ENCODE measurements at places on chromosomes 2 and 18.
A peak's percentile ranks its signal among the peaks of the same experiment; 100 is the strongest.

DNA sequence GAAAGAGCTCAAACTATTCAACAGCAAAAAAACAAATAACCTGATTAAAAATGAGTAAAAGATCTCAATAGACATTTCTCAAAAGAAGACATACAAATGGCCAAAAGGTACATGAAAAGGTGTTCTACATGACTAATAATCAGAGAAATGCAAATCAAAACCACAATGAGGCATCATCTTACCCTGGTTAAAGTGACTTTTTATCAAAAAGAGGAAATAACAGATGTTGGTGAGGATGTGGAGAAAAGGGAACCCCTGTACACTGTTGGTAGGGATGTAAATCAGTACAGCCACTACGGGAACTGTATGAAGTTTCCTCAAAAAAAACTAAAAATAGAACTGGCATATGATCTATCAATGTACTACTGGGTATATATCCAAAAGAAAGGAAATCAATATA is 39.8 kb upstream of the TMEM163 start:
- DNase-seq: no peak

- peak; percentile 74 for DNase-seq
Observed at GRCh38 chr2:182587831-182588230, 128.2 kb upstream of the DNAJC10 start.

- DNase-seq: no peak
Observed at GRCh38 chr18:55012008-55012407, 52.7 kb upstream of the CCDC68 start.

GRCh38 chr18:3619746-3620145 is 169.8 kb downstream of the TGIF1 start:
- no peak for DNase-seq

- DNase-seq: peak; percentile 53
Observed at GRCh38 chr18:2083691-2084090, 487.6 kb downstream of the METTL4 start.

DNA sequence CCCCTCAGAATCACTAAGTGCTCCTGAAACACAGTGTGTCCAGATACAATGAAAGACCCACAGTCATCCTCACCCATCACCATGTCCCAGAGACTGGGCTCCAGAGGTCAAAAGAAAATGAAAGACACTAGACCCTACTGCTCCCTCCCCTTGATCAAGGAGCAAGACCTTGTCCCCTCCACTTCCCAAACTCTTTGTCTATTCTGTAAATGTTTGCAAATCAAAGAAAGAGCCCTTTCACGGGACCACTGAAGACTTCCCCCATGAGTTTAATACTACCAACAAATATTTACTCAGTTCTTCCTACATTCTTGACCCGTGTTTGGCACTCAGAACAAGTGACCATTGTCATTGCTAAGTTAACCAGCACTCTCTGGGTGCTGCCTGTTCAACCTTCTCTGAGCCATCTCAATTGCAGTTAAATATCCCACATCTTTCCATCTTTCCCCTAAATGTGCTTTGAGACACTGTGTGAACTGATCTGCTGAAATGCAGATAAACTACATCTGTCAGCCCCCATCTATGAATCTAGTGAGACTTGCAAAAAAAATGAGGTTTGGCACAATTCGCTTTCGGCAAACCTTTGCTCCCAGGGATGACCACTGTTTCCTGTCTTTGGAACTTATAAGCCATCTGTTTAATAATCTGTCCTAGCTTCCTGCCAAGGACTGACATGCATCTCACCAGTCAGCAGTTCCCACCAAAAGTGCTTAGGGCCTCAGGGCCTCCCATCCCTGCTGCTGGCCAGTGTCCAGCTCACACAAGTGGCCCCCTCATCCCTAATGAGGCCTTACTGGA is 170.3 kb downstream of the GFPT1 start:
- DNase-seq: peak; percentile 83

GRCh38 chr2:61328707-61329251 is 142.1 kb downstream of the USP34 start:
- DNase-seq: peak; percentile 60

DNA sequence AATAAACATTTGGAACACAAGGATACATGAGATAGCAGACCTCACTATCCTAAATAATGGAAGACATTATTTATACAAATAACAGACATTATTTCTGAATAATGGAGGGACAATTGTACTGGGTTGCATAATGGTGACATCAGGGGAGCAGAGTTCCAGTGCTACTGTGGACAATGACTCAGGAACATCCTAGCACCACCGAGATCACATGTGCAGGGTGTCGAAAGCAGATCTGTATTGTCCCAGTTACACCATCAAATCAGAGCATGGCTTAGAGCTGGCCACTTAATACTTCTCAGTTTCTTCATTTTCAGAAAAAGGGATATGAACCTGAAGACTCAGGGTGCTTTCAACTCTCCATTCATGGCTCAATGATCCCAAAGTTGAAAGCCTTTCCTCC is 249.1 kb upstream of the RBMS1 start:
- DNase-seq: no peak

DNA sequence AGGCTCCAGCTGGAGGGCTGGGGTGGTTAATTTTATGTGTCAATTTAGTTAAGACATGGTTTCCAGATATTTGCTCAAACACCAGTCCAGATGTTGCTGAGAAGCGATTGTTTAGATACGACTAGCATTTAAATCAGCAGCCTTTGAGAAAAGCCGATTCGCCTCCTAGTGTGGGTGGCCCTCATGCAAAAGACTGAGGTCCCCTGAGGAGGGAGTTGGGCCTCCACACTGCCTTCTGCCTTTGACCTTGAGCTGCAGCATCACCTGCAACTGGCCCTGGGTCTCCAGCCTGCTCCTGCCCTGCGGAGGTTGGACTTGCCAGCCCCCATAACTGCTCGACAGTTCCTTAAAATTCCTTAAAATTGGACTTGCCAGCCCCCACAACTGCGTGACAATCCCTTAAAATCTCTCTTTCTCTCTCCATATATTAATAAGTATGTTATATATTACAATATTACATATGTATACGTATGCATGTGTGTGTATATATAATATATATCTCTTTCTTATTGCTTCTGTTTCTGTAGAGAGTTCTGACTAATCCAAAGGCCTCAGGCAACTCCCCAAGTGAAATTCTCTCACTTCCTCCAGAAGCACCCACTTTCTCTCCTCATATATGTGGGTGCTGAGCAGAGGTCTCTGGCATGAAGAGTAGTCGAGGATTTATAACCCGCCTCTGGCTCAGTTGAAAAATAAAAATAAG is 14.4 kb downstream of the FBLN7 start:
- no peak for DNase-seq

DNA sequence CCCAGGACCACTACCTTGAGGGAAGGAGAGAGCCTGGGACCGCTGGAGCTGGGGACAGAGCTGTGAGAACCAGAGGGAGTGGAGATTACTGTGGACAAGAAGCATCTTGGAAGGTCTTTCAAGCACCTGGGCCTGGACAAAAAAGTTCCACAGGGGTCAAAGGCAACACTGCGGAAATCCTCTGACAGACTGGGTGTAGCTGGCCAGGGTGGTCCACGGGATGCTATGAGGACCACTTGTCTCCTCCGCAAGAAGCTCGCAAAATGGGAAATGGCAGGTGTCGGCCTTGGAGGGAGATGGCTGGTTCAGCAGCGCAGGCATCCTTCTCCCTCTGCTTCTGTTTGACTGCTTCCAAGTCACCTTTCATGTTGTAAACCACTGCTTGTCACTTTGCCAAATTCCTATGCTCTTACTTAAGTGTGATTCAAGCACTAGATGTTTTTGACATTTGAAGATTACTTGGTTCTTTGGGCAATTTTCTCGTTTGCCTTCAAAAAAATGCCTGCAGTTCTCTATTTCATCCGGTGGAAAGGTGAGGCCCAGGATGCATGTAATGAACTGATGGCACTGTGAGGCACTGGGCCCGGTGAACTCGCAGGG is 27.7 kb downstream of the KLHL29 start:
- peak; percentile 76 for DNase-seq

- DNase-seq: no peak
Observed at GRCh38 chr18:77815666-77816338, 566.2 kb downstream of the GALR1 start.

GRCh38 chr2:145591109-145591809 is 1071.3 kb upstream of the ZEB2 start:
- no peak for DNase-seq

- DNase-seq: peak; percentile 91
Observed at GRCh38 chr2:219406861-219407230, 11.3 kb upstream of the DES start.

GRCh38 chr2:218238887-218239286 is 21.9 kb downstream of the ARPC2 start:
- DNase-seq: no peak

DNA sequence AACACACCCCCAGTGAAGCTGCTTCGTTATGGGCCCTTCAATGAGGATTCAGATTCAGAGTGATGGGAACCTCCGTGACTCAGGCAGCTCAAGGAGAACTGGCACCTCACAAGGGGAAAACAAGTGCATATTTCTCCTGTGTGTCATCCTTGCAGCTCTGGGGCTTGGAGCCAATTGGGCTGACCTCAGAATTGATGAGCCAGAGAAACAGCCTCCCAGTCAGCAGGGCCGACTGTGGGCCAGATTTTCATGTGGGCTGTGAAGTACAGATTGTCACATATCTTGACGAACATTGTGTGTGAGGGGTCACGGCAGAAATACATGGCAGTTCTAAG is 189.6 kb upstream of the SP5 start:
- peak; percentile 97 for DNase-seq

GRCh38 chr18:12048827-12049175 is 44.8 kb upstream of the ANKRD62 start:
- DNase-seq: peak; percentile 75

DNA sequence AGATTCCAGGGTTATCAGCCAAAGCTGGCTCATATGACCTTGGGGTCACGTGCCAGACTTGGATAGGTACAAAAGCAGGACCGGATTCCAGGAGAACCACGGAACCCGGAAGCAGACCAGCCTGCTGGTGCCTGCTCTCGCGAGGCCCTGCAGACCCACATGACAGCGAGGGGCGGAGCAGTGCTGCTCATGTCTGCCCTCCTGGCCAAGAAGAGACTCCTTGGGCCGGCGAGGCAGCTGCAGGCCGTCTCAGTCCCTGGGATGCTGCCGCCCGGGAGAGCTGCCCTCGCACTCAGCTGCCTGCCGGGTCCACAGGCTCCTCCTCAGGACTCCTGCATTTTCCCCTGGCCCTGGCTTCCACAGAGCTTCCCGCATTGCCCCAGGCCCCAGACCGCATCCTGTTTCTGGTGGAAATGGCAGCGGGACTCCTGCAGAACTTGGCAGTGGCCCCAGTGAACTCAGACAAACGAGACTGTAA is 739.5 kb downstream of the SOCS6 start:
- peak; percentile 46 for DNase-seq

DNA sequence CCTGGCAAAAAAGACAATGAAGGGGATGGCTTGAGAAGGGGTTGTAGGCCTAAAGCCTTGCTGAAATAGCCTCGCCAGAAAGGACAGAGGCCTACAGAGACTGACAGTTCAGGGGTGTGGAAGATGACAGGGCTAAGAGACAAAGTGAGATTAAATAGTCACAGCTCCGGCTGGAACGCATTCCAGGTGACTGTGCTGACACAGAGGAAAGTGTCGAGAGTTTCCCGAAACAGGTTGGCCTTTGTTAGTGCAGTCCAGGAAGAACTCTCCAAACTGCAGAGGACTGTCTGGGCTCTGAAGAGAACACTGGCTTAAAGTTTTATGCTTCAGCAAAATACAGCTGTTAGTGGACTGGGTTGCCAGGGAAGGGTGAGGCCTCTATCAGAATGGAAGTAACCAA is 52.8 kb downstream of the METTL4 start:
- DNase-seq: no peak

DNA sequence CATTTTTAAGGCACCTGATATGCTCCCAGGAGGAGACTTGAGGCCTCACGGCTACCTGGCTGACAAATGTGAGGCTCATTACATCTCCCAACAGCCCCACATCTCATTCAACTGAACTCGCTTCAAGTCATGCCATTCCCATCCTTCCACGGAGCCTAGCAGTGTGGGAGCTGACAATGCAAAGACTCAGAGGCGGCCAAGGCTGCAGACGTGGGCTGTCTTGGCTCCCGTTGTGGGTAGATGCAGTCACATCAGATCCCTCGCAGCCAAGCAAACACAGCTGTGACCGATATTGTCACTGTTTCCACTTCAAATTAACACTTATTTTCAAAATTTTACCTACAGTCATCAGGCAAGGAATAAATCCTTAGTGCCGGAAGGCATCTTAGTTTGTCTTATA is 64.0 kb upstream of the TRIB2 start:
- no peak for DNase-seq

DNA sequence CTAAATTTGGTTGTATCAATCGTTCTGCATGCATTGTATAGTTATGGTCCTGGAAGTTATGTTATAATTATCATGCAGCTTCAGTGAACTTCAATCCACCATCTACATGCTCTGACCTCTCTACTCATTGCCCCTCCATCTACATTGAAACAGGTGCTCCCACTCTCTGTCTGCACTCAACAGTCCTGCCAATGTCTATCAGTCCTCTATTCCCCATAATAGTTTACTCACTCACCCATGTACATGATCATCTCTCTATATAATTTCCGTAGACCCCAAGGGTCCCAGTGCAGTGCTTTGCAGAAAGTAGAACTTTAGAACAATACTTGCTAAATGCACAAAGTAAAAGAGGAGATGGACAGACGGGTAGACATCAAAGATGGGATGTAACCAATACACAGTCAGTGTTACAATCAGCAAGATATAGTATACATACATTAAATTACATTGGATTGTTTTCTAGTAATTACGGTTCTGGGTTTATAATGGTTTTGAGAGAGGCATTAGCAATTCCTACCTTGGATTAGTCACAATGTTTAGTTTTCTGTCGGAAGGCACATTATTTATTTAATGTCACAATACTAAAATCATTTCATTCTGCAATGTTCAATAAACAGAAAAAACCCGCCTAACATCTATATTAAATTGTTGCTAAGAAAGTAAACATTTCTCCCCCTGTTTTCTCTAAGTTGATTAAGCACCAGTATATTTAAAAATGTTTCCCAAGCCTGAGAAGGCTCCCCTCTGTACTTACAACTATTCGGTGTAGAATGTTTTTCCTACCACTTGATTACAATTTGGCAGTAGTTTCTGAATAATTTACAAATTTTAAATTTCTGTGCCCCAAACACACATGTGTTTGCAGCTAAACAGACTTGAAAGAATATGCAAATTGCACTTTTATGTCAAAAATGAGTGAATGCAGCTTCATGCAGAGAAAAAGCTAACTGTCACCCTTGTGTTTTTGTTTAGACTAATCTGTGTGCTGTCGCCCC is 94.4 kb upstream of the SIX2 start:
- no peak for DNase-seq

GRCh38 chr2:165745916-165746315 is 48.1 kb downstream of the GALNT3 start:
- no peak for DNase-seq

All from HT1080 (cell line).